ENCODE measurements at places on chromosomes 2 and 18.

- DNase-seq: no peak
Measured at GRCh38 chr2:178536037-178536436, 55.8 kb downstream of the PLEKHA3 start.

GRCh38 chr2:128563348-128563687, 244.7 kb upstream of the HS6ST1 start:
- DNase-seq: no peak

DNA sequence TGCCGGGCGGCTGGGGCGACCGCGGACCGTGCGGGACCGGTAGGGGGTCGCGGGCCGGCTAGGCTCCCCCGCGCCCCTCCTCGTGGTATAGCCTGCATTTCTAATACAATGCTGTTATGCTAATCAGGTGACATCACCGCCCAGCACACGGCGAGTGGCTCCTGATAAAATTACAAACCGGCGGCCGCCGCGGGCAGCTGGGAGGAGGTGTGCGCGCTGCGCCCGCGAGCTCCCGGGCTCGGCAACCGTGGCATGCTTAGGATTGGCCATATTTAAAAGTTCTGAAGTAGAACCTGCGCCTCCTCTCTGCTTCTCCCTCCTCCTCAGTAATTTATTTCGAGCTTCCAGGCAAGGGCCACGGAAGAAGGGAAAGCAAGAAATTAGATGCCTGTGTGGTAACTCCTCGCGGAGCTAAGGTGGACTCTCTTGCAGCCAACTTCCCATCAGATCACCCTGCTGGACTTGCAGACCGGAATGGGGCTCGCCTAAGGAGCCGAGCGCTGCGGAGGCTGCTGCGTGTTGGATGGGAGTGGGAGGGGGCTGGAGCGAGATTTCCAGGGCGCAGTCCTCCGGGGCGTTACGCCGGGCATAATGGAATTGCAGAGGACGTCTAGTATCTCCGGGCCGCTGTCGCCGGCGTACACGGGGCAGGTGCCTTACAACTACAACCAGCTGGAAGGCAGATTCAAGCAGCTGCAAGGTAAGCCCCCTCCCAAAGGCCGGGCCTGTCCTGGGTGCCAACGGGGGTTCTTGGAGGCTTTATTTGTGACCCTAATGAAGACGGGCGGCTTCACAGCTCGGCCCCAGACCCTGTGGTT, 102.3 kb downstream of the SPTBN1 start:
- peak; percentile 56 for DNase-seq

DNA sequence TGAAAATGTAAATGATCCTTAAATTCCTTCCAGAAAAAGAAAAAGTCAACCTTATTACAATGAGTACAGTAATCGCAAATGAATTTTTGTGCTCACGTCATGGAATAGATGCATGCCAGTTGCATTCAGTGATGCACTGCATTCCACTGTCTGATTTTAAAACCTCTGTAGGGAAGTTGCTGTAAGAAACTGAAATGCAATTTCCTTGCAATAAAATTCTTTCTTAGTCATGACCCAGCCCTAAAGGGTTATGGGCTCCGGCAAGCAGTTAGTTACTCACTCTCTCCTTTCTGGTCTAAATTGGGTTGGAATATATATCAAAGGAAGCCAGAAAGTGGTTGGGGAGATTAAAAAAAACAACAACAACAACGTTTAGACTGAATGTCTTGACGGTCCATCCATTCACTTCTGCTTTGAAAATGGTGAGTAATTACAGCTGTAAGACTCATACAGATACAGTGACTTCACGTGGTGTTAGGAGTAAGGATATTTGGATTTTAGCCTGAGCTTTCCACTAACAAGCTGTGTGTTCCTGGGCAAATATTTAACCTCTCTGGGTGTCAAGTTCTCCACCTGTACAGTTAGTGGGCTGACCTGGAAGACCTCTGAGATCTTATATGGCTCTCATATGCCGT, 8.6 kb upstream of the RND3 start:
- DNase-seq: no peak

DNA sequence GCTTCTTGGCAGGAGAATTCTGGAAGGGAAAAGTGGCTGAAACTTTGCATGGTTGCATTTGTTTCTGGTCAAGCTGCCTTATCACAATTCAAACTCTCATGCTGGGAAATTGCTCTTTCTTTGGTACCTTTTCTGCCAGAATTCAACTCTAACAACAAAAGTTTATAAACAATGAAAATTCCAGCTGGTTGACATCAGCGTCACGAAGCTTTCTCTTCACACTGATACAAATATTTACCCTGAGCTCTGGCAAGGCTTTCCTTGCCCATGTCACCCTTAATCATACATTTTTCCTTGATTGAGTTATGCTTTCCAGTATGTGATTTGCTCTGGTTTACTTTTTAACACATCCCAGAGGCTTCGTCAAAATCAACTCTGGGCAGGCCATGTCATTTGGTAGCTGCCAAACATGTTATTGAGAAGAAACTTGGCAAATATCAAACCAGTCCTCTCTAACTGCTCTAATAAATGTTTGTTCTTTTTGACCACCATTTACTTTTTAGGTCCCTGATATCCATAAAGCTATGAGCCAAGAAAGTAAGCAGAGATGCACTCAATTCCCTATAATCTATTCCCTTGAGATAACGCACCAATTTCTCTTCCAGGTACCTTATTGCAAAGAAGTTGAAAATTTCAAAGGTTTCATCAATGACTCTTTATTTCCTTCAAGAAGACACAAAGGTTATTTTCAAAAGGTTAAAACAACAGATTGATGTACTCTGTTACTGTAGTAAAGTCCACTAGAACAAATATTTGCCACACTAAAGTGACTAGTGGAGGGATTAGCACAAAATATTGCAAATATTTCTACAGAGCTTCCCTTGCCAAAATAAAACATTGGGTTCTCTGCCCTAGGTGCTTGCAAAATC, 1241.1 kb upstream of the ZEB2 start:
- DNase-seq: no peak

DNA sequence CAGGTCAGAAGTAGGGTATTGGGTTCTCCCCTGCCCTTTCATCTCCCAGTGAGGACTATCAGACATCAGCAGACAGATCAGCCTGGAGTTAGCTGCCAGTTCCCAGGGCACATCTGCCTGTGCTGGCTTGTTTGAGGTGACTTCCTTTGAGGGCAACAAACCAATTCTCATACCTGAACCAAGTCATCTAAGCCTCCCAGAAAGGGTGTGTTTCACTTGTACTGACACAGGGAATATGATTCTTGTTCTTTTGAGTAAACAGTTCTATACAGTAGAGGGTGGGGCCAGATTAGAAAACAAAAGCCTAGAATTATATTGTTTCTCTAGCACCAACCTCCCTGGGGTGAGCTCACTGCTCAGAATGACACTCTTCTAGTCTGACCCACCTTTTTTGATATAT, 591.9 kb downstream of the SLC4A3 start:
- DNase-seq: no peak

GRCh38 chr18:51478908-51479307, 281.4 kb upstream of the MEX3C start:
- no peak for DNase-seq

GRCh38 chr2:76752506-76752905, 769.7 kb downstream of the LRRTM4 start:
- DNase-seq: no peak

- no peak for DNase-seq
Measured at GRCh38 chr18:40851014-40851429, 1104.0 kb upstream of the PIK3C3 start.

GRCh38 chr2:105504459-105504858, 105.6 kb upstream of the FHL2 start:
- DNase-seq: no peak

- DNase-seq: no peak
Measured at GRCh38 chr2:165868211-165868610, 74.2 kb upstream of the GALNT3 start.

GRCh38 chr2:236951830-236952475, 133.7 kb upstream of the COPS8 start:
- DNase-seq: no peak

DNA sequence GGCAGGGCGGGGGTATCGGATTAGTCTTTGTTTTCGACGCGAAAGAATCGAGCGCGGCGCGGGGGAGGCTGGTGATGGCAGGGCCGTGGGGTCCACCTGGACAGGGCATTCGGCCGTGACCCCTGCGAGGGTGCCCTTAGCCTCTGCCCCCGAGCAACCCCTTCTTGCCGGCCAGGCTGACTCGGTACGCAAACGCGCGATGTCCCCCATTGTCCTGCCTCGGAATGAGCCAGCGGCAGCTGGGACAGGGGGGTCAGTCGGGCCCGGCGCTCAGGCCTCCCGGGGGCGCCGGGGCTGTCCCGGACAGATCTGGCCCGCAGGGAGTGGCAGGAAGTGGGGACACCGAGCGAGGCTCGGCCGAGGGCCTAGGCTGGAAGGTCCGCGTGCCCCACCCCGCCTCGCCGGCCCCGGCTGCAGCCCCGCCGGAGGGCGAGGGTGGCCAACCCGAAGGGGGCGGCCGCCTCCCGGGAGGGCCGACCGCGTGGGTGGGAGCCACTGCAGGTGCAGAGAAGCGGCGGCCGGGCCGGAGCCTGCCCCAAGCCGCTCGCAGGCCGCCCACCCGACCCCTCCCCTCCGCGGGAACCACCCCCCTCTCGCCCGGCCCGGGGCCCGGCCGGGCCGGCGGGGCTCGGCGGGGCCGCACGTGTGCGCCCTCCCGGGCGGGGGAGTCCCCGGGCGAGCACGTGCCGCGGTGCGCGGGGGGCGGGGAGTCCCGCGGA, at the start of gene TET3:
TET3 (plus strand) TSS at position 708 of the 719 bp plus-strand sequence. CDS start 1,494 bp downstream, outside the sequence.
- no peak for DNase-seq

DNA sequence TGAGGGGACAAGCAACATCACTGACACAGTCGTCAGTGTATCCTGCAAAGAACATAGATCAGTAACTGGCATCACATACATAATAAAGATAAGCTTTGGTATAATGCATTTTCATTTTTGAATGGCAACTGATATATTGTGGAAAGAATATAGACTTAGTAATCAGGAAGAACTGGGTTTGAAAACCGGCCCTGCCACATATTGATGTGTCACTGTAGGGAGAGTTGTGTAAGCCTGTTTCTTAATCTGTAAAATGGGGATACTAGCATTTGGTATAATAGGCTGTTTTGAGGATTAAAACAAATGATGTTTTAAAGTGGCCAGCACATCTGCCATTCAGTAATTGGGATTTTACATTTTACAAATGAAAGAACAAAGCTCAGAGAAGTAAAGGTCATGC, 277.8 kb upstream of the CNTNAP5 start:
- no peak for DNase-seq

DNA sequence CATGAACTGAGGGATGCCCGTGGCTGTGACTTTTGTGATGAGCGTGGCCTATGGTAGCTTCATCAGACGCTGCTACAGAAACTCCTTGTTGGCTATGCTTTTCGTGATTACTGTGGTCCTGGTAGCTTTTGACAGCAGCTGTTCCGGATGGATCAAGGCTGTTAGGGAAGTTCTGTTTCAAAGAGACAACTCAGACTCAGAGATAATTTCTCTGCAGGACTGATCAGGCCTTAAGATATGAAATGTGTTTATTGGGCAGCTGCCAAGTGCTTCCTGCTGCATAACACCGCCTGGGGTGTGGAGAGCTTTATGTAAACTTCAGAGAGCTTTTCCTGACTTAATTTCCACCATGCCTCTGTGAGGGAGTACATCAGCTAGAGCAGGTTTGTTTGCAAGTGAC, 243.8 kb downstream of the TSN start:
- DNase-seq: no peak

GRCh38 chr2:100408104-100408503, 9.4 kb downstream of the CHST10 start:
- no peak for DNase-seq

DNA sequence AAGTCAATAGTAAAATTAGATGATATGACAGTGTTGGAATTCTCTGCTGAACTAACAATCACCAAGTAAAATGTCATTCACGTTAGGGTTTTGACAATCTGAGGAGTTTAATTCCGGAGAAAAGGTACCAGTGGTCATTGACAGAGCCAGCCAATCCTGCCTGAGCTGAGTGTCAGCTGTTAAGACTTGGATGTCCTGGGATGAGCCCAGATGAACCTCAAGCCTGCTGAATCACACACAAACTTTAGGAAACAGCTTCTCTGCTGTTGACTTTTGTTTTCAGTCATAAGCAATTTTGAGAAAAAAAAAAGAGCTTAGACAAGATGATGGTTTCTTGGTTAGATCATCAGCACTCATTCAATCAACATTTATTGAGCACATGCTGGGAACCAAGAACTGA, 600.0 kb upstream of the SLC39A10 start:
- DNase-seq: no peak

GRCh38 chr18:35808796-35809195, 163.7 kb upstream of the RMP24 start:
- no peak for DNase-seq

- DNase-seq: no peak
Measured at GRCh38 chr2:241755166-241755565, 20.7 kb downstream of the D2HGDH start.

- no peak for DNase-seq
Measured at GRCh38 chr18:50619861-50620275, 60.0 kb downstream of the MAPK4 start.

GRCh38 chr2:60541056-60541651, 12.3 kb downstream of the BCL11A start:
- no peak for DNase-seq

DNA sequence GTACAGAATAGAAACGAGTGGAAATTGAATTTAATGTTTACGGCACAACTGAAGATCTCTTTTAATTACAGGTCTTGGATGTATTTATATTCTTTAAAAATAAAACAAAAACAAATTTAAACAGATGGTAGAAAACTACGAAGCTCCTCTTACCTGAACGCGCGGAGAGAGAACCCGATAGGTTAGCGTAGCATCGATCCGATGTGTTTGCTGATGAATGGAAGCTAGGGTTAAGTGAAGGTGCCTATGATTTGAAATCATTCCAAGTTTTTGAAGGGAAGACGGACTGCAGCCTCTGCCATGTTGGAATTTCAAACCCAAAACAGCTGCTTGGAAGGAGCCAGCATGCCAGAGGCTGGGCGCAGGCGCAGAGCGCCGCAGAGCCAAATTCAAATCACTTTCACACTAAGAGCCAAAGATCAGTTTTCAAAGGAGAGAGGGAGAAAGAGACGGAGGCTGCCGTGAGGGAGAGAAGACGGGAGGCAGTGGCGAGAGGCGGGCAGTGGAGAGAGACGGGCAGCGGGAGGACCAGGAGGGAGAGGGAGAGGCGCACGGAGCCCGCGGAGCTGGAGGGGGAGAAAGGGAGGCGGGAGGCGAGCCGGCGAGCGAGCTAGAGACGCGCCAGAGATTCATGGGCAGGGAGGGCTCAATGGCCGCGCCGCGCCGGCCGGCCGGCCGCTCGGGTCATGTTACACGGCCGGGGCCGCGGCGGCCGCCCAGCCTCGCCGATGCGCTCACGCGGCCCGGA, at the start of gene FIGN:
FIGN (minus strand) TSS at position 324 of the 748 bp plus-strand sequence. CDS start 1,081 bp downstream, outside the sequence.
- DNase-seq: no peak

DNA sequence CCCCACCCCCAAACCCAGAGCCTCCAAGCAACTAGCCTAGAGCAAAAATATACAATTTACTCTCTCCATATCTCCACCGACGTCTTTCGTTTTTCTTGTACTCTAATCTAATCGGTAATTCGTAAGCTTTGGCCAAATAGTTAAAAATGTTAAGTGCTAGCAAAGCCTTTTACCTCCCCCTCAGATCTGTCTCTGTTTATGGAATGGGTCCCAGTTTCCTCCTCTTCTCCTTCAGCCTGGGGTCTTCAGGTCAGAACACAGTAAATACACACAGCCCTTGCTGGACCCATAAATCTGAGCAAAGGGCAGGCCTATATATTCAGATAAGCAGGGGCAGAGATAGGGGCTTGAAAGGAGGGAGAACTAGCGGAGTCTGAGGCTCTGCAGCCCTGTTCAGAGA, 267.4 kb downstream of the MEIS1 start:
- no peak for DNase-seq

GRCh38 chr2:231665245-231666170, 42.8 kb upstream of the PTMA start:
- DNase-seq: no peak

- DNase-seq: no peak
Measured at GRCh38 chr2:155389224-155389623, 690.7 kb downstream of the KCNJ3 start.

All from CD4-positive, alpha-beta T cell (primary cell).